ENCODE measurements at places on chromosomes 1 and 21.

GRCh38 chr1:164576291-164577271 lies 17.6 kb downstream of the PBX1 start:
- peak; percentile 68 for DNase-seq

- DNase-seq = no peak
Observed at GRCh38 chr1:78447086-78447485, 43.7 kb upstream of the PTGFR start.

DNA sequence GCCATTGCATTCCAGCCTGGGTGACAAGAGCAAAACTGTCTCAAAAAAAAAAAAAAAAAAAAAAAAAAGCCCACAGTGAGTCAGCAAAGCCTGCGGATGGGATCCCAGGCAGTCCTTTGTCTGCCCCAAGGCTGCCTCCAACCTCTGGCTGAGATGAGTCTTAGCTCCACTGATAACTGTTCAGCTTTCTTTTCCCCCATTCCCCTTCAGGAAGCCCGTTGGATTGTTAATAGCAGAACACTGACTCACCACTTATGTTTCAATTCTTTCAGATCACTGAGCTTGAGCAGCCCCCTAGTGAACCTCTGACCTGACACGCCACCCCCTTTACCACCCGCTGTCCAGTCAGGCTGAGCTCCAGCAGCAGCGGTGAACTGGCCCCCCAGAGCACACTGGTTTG lies 57.5 kb downstream of the ERG start:
- DNase-seq = no peak

DNA sequence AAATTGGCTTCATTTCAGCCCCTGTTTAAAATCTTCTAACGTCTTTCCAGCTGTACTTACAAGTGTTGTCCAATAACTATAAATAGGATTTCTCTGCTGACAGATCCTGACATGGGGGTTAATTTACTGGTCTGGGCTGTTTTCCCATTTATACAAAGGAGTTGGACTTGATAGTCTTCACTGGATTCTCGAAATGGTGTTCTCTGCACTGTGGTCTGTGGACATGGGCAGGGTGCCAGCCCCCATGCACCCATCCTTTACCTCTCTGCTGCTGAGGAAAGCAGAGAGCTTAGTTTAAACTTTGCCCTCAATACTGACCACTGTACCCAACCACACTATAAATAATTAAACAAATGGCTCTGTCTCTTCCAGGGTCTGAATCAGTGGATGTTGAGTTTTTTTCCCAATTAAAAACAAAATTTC lies 5.2 kb downstream of the DIO1 start:
- DNase-seq = no peak

- no peak for DNase-seq
Observed at GRCh38 chr1:14817223-14818170, 219.0 kb downstream of the KAZN start.

GRCh38 chr1:147547065-147547464 lies 5.8 kb downstream of the BCL9 start:
- DNase-seq = no peak

- DNase-seq = no peak
Observed at GRCh38 chr1:220430059-220430458, 97.9 kb upstream of the MARK1 start.

GRCh38 chr1:223634423-223634822 lies 31.1 kb downstream of the CAPN8 start:
- DNase-seq = no peak

DNA sequence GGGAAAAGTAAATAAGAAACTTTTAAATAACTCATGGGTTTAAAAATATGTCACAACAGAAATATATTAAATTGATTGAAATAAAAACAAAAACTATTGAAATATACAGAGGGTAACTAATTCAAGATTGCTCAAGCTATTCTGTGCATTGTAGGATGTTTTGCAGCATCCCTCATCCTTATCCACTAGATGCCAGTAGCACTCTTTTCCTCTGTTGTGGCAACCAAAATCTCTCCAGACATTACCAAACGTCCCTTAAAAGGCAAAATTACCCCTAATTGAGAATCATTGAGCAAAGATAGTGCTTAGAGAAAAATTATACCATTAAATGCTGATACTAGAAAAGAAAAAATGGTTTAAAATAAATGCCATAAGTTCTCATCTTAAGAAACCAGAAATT lies 682.6 kb downstream of the RWDD3 start:
- DNase-seq = no peak

DNA sequence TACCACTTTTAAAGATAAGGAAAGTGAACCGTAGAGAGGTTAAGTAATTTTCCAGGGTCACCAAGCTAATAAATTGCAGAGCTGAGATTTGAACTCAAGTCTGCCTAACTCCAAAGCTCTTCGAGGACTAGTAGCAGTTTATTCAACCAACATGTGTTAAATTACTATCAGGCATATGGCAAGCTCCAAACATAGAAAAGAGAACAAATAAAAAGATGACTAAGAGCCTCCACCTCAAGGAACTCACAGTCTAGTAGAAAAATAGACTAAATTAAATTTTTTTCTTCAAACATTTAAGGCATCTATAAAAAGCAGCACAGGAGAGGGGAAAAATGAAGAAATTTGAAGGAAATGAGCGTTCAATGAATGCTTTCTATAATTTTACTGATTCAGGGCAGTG lies 22.2 kb downstream of the SLC9C2 start:
- DNase-seq = no peak

DNA sequence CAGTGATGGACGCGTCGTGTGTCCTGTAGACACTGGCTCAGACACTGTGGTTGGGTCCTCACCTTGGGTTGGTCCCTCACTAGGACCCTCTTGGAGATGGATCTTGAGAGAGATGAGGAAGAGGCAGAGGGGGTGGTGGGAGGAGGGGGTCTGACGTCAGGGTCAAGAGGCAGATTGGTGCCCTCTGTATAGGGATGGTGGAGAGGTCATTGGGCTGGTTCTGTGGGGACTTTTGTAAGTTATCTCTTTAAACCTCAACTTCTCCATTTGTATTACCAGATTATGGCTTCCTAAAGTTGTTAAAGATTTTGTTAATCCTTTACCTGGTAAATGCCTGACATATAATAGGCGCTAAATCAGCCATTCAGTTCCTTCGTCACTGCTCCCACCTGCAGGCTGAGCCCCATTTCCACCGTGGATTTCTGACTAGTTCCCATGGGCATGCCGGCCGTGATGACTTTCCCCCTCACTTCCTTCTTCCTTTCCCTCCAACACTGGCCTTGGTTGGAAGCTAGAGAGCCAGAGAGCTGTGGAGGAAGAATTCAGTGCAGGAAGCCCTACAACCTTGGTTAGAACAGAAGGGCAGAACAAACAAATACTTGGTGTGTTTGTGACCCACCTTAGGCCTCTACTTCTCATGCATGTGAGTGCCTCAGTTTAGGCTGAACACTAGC lies 8.6 kb downstream of the H6PD start:
- DNase-seq = no peak

DNA sequence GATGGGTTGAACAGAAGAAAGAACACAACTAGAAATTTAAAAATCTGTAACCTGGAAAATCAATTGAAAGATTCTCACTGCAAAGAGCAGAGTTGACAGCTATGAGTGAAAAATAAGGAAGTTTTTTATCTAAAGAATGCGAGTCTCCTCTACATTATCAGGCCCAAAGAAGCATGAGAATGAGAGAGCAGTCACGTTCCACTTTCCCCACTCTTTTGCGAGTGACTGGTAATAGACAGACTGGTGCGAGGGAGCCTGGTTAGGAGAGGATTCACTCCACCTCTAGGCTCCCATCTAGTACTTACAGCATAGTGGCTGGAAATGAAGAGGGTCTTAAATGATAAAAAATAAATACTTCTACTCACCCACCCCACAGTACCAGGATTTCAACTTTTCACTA lies 52.0 kb downstream of the PRDX6 start:
- no peak for DNase-seq

GRCh38 chr1:228803421-228803820 lies 68.1 kb downstream of the RHOU start:
- no peak for DNase-seq

- DNase-seq = no peak
Observed at GRCh38 chr1:160662910-160663309, 16.1 kb upstream of the SLAMF1 start.

DNA sequence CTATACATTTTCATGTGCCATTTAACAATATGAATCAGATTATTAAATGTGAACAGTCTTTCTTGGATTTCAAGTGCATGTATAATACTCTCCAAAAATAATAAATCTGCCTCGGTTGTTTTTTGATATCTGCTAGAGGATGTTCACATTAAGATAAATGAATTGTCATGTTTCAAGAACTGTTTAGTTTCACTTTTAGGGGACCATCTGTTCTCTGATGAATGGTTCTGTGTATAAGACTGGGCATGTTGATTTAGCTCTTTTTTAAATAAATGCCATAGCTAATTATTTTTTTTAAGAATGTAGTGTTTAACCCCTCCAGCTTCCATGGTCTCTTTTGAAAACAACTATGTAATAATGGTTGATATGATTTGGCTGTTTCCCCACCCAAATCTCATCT lies 1245.1 kb upstream of the ADGRL4 start:
- DNase-seq = no peak

DNA sequence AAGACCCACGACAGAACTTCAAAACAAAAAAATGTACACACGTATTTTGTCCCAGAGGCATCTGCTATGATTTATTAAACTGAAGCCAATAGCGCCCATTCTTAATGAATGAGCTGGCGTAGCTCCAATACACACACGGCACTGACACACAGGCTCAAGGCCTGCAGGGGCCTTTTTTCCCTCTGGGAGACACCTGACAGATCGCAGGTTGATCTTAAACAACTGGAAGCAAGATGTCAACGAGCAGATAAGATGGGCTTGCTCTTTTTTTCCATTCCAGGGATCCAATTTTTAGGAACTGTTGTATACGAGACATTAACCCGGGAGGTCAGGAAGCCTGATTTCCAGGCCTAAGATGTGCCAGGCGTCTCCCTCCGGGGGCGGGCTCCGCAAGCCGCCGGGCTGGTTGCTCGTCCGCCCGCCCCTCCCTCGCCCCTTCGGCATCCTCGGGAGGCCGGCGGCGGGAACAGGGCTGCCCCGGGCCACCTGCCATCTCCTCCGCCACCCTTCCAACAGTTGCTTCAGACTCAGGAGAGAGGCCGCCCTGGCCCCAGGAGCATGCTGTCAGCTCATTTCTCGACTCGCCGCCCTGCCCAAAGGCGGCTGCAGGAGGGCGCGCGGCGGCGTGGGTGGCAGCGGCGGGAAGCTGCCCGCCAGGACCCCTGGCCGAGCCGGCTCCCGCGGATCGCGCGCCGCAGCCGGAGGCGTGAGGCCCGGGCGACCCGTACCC lies 735 bp downstream of the TTC13 start:
- no peak for DNase-seq

GRCh38 chr1:40971966-40972365 lies 7.5 kb upstream of the CTPS1 start:
- no peak for DNase-seq

DNA sequence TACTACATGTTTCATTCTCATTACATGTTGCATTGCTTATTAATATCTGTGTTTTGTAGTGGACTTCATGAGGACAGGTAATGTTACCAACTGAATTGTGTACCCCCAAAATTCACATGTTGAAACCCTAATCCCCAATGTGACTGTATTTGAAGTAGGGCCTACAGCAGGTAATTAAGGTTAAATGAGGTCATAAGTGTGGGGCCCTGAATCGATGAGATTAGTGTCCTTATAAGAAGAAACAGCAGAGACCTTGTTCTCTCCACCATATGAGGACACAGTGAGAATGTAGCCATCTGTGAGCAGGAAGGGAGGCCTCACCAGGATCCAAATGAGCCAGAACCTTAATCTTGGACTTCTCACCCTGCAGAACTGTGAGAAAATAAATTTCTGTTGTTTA lies 15.0 kb upstream of the IFNAR1 start:
- DNase-seq = no peak

DNA sequence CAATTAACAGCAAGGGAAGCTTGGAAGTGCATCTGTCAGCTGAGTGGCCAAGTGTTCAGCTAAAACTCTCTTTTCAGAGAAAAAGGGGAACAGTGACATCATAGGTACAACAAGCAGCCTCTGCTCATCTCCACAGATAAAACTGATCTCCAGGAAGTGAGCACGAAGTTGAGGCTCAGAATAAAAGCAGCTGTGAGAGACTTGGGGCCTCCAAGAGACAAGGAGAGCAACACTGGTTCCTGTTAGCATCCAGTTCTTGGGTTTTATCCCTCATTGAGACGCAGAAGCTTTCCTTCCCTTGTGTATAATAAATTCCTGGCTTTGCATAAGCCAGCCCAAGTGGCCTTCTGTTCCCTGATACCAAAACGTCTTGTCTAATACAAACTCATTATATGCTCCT lies 20.0 kb upstream of the CNN3 start:
- DNase-seq = no peak

DNA sequence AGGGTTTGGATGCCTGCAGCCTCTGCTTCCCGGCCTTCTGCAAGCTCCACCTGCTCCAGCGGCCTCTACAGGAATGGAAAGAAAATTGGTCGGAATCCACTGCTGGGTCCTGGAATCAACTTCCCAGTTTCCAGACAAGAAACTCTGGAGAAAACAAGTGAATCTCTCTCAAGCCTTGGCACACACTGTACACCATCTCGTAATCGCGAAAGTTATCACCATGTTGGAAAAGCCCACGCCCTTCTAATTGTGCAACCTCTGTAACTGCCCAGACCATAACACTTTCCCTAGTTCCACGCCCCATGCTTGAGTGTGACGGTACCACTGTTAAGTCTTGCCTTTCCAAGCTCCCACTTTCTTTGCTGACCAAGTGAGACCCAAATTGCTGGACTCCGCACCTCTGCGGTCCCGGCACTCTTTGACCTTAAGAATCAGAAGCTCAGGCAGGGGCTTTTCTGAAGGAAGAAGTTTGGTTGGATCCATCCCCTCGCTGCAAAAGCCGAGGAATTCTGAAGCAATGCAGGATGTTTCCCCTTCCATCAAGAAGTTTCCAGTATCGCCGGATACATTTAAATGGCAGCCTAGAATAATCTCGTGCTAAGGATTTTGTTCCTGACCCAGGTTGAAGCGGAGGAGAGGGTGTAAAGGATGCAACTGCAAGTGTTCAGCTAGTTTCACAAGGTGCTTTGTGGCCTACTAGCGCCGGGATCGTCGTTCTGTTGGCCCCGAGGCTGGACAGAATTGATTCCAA lies 6.2 kb downstream of the NR5A2 start:
- no peak for DNase-seq

DNA sequence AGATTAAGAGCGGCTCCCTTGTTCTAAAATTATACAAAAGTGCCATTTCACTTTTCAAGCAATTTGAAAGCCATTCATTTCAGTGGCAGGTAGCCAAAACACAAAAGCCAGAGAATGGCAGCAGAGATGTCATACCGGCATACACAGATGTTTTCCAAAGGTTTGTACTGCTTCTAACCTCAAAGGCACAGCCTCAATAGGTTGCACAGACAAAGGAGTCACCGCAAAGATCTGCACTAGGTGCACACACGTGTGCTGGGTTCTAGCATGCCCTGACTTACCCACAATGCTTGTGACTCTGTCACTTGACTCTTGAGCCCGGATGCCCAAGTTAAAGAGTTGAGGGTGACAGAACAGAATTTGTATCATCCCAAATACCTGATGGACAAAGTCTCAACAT lies 448.9 kb upstream of the ADGRL2 start:
- DNase-seq = no peak
